ENCODE measurements at places on chromosomes 3 and 15.
A peak's percentile ranks its signal among the peaks of the same experiment; 100 is the strongest.

- DNase-seq, result no peak
These were observed 20.0 kb downstream of the MYO1E start for GRCh38 chr15:59352683-59353082.

GRCh38 chr3:165339753-165340152 is 143.6 kb upstream of the SLITRK3 start:
- DNase-seq, result peak; percentile 28

DNA sequence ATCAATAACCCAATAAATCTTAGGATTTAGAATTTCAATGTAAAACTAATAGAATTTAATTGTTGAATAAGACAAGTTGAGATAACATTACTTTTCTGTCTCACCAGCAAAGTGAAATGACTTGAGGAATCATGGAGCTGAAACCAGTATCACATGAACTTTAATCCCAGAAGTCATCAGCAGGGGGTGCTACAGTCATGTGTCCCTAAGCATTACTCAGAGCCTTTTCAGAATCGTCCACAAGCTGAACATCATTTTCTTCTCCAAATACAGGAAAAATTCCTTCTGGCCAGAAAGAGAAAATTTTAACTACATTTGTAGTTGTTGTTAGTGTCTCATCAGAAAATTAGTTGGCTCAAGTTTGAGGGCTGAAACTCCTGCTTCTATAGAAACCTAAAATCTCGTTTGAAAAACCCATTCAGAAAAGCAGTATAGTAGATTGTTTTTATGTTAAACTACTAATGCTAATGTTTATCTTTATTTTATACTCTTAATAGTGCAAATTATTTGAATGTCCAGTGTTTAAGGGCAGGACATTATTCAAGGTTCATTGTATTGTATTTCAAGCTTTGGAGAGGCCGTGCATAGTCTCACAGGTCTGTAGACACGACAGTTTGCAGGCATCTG is 384.1 kb downstream of the PLOD2 start:
- no peak for DNase-seq

DNA sequence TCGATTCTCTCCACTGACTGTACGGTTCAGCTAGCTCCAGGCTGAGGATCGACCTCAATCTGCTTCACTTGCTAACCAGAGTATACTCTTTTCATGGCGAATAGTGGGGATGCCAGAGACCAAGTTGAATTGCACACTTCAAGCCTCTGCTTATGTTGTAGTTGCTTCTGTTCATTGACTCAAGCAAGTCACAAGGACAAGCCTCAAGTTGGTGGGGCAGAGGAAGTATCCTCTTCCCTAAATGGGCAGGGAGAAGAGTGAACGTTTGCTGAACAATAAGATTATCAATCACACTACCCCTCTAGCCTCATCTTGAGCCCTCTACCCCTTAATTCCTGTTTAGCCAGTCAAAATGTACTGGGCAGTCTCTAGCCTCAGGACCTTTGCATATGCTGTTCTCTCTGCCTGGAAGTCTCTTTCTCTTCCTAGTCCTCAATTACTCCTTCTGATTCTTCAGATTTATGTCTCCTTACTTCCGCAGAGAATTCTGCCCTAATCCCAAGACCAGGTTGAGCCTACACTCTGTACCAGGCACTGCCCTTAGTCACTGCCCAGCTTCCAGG is 390.4 kb upstream of the PROK2 start:
- no peak for DNase-seq

DNA sequence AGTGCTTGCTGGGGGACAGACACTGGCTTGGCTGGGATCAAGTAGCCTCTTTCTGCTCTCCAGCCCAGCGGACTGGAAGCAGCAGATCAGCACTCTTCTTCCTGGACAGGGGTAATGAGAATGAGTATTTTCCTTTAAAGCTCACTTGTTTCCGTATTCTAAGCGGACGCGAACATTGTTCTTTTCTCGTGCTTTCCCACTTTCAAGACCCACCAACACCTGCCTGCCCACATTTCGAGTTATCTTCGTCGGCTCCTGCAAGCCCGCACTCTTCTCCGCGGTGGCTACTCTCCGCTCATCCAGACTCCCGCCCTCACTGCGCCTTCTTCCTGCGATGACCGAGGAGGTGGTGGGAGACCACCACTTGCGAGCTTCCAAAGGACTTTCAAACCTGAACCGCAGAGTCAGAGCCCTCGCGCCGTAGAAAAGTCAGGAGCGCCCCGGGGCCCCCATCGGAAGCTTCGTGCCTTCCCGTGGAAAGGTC is 1.6 kb upstream of the PPM1L start:
- DNase-seq, result peak; percentile 46

DNA sequence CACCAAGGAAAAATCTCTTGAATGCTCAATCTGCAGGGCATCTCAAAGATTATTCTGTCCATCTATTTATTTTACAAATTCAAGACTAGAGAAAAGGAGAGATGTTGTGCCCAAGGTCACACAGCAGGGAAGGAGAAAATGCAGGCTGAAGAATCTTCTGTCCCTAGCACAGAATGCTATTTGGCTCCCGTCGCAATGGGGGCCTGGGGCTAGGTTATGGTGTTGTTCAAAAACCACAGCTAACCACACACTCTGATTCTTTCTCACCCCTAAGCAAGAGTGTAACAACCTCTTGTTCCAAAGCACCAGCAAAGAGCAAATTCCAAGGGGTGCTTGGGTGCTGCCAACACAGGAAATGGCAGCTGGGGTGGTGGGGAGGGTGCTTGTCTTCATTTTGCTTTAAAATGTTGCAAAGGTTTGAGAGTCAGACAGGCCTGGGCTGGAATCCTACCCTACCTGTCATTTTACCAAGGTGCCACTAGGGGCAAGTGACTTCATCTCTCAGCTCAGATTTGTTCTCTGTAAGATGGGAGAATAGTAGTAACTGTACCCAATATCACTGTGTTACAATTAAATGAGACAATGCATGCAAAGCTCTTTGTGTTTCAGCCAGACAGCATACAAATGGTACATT is 112.5 kb downstream of the ADAMTS9 start:
- DNase-seq, result no peak

- DNase-seq, result no peak
These were observed 29.9 kb upstream of the SPSB4 start for GRCh38 chr3:141021261-141021660.

DNA sequence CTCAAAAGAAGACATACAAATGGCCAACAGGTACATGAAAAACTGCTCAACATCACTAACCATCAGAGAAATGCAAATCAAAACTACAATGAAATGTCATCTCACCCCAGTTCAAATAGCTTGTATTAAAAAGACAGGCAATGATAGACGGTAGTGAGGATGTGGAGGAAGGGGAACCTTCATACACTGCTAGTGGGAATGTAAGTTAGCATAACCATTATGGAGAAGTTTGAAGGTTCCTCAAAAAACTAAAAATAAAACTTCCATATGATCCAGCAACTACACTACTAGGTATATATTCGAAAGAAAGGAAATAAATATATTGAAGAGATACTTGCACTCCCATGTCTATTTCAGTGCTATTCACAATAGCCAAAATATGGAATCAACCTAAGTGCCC is 62.8 kb upstream of the PPARG start:
- DNase-seq, result no peak

DNA sequence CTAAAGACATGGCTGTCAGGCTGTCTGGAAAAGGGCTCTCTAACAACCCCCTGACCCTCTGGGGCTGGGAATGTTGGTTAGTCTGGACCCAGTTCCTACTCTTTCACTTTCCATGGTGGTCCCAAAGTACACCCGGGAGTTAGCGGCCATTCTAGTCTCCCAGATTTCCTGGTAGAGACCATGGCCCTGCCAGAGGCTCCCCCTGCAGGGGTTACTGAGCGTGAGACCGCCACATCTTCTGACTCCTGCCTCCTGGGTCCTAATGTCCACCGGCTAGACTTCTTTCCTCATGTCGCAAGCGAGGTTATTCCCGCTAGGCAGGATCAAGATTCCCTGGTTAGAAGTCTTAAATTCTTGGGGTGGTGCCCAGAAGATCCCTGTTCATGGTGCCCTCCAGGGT is 540.0 kb upstream of the ROBO1 start:
- DNase-seq, result no peak

DNA sequence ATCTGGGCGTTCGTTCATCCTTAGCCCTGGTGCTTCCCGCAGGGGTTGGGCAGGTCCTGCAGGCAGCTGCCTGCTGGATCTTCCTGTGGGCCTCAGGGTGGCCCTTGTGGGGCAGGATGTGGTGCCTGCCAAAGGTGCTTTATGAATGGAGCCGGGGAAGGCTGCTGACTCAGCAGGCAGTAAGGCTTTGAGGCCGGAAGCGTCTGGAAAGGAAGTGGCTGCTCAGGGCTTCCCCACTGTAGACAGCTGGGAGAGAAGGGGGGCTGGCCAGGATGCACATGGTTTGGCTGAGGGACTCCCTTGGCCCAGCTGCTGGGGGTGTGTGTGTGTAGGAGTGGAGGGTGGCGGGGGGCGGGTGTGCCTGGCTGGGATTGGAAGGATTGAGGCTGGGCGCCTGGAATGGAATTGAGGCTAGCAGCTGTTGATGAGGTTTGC is 12.9 kb downstream of the CD276 start:
- no peak for DNase-seq

DNA sequence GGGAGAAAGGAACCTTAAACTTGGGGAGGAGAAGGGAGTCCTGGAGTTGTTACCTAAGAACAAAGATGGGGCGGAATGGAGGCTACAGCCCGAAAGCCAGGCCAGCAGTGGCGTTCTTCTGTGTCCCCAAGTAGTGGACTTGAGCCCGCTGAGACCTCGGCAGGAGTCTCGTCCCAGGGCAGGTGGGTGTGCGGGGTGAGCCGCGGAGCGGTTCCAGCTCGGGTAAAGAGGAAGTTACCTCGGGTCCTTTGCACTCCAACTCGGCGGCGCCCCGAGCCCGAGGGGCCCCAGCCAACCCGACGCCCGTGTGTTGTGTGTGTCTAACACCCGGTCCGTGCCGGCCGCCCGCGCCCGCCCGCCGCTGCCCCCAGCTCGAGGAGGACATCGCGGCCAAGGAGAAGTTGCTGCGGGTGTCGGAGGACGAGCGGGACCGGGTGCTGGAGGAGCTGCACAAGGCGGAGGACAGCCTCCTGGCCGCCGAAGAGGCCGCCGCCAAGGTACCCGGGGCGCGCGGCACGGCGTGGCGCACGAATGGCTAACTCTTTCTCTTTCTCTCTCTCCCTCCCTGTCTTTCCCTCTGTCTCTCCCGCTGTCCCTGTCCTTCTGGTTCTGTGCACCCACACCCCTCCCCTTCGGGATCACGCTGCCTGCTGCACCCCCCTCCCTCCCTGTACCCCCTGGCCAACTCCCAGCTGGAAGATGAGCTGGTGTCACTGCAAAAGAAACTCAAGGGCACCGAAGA is 959 bp downstream of the TPM1 start:
- DNase-seq, result no peak

DNA sequence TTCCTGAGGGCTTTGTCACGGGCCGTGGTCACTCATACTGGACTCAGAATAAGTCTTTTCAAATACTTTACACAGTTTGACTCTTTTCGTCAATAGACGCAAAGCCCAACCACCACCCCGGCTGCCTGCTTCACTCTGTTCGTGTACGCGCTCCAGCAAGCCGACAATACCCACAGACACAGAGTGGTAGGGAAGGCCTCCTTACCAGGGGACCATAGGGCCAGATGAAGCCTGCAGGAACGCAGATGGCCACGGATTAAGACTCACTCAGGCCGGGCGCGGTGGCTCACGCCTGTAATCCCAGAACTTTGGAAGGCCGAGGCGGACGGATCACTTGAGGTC is 29.7 kb downstream of the EFCAB12 start:
- no peak for DNase-seq

GRCh38 chr3:26522919-26523318 is 99.7 kb upstream of the LRRC3B start:
- no peak for DNase-seq

DNA sequence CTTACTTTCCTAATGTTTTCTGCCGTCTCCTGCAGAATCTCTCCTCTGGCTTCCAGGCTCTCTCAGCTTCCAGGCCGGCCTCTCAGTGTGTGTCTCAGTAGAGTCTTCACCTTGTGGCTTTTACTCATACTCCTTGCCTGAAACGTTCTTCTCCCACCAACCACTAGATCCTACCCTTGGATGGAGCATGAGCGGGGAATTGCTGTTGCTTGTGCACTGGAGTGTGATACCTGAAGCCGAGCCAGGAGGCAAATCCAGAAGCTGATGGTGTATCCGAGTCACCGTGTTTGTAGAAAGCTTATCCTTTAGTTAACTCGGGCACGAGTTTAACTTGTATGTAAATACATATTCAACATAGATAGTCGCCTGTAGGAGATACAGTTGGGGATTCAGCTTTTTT is 285.0 kb upstream of the C2CD4B start:
- DNase-seq, result no peak

DNA sequence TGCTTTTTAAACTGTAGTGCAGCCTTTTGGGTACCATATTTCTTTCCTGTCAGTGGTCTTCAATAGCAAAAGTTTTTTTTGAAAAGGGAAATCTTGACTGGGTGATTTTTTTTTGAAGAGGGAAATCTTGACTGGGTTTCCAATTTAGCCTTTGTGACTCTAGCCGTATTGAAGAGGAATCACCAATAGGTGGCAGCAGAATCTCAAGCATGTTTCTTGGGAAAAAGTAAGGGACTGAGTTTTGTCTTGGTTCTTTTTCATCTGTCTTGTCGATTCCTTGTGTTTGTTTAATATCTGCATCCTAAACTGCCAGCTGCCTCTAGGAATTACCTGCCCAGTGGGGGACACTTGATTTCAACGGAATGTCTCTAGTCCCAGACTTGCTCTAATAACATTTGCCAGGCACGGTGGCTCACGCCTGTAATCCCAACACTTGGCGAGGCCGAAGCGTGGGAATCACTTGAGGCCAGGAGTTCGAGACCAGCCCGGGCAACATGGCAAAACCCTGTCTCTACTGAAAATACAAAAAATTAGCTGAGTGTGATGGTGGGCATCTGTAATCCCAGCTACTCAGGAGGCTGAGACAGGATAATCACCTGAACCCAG is 89.2 kb downstream of the RBPMS2 start:
- DNase-seq, result no peak

DNA sequence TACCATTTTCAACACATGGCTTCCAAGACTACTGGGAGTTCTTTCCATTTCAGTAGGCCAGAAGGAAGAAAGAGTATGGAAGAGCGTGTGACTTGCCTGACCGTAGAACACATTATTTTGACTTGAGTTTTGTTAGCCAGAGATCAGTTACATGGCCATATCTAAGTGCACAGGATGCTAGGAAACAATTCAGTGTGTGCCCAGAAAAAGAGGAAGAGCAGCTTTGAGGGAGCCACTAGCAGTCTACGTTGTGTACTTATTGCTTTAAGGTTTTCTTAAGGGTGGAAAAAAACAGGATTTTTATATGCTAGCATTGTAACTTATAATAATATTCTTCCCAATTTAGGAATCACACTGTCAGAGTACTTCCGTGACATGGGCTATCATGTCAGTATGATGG is 44.1 kb upstream of the GRAMD1C start:
- DNase-seq, result no peak

GRCh38 chr15:39357480-39358268 is 223.2 kb upstream of the THBS1 start:
- no peak for DNase-seq

DNA sequence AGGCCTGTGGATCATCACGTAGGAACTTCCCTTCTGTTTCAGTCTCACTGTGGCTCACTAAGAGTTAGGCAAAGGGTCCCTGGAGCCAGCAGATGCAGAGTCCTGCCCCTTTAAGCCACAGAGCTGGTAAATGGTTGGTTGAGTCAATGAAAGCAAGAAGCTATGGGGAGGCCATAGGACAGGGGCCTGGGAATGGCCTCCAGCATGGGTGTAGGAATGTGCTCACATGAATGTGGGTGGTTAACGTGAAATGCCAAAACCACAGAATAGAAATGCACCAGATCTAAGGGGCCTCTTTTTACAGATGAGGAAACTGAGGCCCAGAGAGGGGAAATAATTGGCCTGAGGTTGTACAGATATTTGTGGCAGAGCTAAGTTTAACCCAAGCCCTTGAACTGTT is 150.3 kb downstream of the TLE3 start:
- DNase-seq, result no peak
